LHCN-M2 (cell line): ENCODE measurements at places on chromosomes 5 and 9. TPM values are rescaled to one million over a fixed set of nuclear protein-coding genes. Genes with fewer than 3 reads are reported as not detected.

MARVELD2 gene
- 0.26 TPM in 1 of 2 replicates, not detected in the other for total RNA-seq

PNPLA7 gene
- total RNA-seq = 0.17 and 0.26 TPM in 2 replicates

SCGB3A2 gene
- not detected in 2 replicates for total RNA-seq

OCLN gene
- 0.06 TPM in 2 replicates for total RNA-seq

PCDHB12 gene
- total RNA-seq = 3.1 and 3.6 TPM in 2 replicates

HACD4 gene
- total RNA-seq = 0.34 and 0.38 TPM in 2 replicates

GRCh38 chr9:31683116-31683515, 701.3 kb upstream of the ACO1 start:
- peak; percentile 52 for DNase-seq

DNA sequence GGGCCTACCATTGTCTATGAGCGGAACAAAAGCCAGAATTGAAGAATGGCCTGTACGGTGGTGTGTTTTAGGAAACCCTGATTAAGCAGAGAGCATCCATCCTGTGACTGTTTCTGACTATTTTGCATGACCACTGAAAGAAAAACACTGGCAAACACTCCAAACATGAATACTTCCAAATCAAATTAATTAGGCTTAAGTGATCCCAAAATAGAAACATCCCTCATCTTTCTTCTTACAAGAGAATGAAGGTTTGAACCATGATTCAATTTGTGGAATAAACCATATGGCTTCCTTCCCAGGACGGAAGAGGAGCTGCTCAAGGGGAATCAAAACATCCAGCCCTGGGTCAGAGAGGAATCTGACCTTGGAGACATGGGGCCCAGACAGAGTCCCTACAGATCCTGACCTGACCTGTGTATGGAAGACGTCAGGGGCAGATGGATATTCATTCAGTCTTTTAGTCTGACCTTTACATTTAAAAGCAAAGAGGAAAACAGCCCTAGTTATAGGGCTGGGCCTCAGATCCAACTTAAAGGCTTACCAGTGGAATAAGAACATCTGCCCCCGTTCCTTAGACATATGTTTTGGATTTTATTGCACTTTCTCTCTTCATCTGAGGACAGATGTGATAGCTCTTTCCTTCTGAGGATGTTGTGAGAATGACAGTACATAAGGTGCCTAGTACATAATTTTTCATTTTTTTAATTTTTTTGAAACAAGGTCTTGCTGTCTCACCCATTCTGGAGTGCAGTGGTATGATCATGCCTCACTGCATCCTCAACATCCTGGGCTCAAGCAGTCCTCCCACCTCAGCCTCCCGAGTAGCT, 17.6 kb upstream of the RECK start:
- DNase-seq = no peak

DNA sequence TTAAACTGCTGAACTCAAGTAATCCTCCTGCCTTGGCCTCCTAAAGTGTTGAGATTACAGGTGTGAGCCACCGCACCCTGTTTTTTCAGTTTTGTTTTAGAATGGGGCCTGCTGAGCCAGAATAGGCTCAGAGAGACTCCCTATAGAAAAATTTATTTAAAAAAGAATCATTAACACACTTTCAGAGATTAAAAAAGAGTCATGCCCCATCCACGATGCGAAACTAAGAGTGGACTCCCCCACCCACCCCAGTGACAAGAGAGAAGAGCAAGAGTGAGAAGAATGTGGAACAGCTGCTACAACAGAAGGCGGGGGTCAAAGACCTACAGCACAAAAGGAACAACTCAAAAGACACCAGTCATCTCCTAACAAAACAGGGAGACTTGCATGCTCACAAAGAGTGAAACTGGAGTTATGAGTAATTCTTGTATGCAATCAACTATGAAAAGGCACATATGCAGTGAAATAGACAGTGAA, 47.2 kb downstream of the GLDC start:
- peak; percentile 51 for DNase-seq

GRCh38 chr5:10248378-10249260, 1.1 kb downstream of the ATPSCKMT start:
- no peak for DNase-seq
